ENCODE measurements at places on chromosomes 12 and 14.

GRCh38 chr12:128724468-128725046, 99.2 kb downstream of the SLC15A4 start:
- no peak for DNase-seq

GRCh38 chr12:14716848-14717444, 20.5 kb upstream of the GUCY2C start:
- DNase-seq, result peak; percentile 39

DNA sequence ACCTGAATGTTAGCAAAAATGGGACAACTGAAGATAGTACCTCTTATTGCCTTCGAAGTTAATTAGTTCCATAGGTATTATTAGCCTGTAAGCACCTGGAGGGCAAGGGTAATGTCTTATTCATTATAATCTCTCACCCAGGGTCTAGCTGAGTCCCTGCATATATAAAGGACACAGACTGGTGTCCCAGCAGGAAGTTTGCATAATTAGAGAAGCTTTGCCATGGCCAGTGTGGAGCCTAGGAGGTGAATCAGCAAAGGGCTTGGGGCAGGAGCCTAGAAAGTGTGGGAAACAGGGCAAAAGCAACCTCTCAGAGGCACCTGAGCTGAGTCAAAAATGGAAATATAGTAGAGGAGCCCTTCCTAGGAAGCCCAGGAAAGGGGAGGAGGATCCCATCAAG, 120.4 kb downstream of the NEDD1 start:
- no peak for DNase-seq

- no peak for DNase-seq
Measured at GRCh38 chr14:99425272-99425681, 55.4 kb downstream of the SETD3 start.

DNA sequence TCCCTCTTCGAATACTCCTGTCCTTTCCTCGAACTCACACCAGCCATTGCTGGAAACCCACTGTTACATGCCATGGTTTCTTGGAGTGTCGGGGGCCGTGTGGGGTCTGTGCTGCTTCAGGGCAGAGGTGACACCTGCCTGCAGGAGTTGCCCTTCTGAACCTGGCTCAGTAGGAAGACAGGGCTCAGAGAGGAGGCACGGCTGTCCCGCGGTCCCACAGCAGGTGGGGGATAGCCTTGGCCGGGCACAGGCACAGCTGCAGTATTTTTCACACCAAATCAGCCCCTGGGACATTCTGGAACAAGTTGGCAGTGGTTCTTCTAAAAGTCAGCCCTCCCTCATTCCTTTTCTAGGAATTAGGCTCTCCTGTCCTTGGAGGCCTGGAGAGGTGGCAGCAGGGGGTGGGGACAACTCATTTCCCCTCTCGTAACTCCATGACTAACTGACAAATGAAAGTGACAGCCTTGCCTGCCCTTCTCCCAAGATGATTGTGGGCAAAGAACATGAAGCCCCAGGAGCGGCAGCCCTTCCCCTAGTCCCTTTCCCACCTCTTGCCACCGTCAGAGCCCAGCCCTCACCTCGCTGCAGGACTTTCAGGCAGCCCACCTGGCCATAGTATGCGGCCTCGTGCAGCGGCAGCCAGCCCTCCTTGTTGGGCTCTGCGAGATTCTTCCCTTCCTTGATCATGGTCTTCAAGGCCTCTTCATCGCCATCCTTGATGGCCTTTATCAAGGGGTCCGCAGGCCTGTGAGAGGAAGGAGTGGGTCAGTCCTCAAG, 22.4 kb downstream of the ASB2 start:
- DNase-seq, result no peak

GRCh38 chr12:55979069-55979468, 5.2 kb downstream of the RAB5B start:
- DNase-seq, result no peak

- DNase-seq, result no peak
Measured at GRCh38 chr12:33718631-33719030, 279.0 kb upstream of the SYT10 start.

DNA sequence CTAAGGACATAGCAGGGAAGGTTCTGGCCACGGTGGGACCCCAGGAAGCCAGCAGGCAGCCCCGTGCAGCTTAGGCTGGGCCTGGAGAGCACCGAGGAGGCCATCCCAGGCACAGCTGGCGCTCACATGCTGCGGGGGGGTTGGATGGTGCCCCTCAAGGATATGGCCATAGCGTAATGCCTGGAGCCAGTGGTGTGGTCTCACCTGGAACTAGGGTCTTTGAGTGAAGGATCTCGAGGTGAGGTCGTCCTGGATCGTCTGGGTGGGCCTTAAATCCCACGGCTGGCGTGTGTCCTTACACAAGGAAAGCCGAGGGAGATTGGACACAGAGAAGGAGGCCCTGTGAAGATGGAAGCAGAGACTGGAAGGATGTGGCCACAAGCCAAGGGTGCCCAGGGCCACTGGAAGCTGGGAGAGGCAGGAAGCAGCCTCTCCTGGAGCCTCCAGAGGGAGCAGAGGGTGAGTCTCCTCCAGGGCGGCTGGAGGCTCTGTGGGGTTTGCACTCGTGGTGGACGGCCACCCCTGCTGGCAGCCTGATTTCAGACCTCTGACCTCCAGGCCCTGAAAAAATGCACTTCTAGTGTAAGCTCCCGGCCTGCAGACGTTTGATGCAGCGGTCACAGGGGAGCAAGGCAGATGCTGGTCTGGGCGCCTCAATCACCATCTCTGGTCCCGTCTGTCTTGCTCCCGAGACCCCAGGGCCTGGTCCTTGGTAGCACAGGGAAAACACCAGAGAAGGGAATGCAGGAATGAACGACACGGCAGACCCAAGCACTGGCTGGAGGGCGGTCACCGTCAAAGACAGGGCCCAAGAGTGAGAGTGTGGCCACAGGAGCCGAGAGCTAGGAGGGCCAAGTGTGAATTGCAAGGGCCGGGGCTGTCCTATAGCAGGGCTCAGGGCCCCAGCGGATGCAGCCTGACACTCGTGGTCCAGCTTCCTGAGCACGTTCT, 218.6 kb downstream of the KIF26A start:
- DNase-seq, result no peak

DNA sequence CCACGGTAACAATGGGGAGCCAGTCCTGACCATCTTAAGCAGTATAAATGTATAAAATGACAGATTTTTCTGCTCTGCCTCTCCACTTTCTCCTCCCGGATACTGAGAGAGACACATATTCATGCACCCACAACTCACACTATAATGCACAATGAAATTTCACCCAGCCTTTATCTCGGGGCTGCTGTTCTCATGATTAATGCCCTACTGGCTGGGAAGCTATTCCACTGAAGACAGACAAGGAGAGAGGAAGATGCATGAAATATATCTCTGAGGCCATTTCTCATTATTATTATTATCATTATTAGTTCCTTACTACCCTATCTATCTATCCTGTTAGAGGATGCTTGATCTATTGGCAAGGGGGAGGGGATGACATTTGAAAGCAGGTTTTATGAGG, 501.7 kb downstream of the DIO2 start:
- no peak for DNase-seq

DNA sequence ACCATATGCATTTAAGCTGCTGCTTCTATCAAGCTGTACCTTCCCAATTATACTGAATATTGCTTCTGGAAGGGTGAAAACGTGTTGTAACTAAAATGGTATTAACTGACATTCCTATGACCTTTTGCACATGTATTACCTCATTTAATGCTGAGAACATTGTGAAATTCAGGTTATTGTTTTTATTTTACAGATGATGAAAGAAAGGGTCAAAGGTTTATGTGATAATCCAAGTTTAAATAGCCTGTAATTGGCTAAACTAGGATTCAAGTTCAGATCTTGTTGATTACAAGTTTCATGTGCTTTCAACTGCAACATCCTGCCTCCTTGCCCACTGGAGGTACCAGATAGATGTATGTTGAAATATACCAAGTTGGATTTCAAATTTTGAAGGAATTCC, 433.3 kb upstream of the PRICKLE1 start:
- DNase-seq, result no peak

DNA sequence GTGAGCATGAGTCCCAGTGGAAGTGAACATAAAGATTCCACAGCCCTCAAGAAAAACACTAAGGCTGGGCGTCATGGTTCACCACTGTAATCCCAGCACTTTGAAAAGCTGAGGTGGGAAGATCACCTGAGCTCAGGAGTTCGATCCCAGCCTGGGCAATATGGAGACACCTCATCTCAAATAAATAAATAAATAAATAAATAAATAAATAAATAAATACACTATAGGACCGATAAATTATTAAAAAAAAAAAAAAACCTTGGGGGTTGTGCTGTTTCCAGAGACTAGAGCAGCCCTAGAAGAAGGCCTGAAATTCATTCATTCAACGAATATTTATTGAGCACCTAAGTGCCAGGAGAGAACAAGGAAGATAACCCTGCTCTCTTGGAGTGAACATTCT, 1.5 kb upstream of the KANSL2 start:
- DNase-seq, result no peak

DNA sequence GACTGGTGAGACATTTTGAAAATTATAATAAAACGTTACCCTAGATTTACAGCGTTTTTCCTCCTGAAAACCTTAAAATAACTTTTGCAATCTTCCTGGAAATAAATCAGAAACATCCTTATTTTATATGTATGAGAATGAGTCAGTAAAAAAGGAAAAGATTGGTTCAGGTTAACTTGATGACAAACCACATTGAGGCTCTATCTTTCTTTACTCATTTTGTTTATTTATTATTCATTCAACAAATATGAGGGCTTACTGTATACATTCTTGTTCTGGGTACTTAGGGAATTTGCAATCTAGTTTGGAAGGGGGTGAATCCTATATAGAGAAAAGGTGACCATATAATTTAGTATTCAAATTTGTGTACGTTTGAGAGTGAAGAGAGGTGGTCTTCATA, 156.6 kb downstream of the UNC79 start:
- DNase-seq, result no peak

All from stimulated activated CD4-positive, alpha-beta T cell treated with anti-CD3 and anti-CD28 coated beads, Interleukin-2, amount 100 ng/mL, for 48 hours (primary cell).